SW 1271 (cell line): ENCODE measurements at places on chromosomes 11 and 22.

GRCh38 chr11:31375879-31376278, 6.2 kb downstream of the DNAJC24 start:
- no peak for DNase-seq

- no peak for DNase-seq
Observed at GRCh38 chr11:61553373-61554171, 27.3 kb downstream of the SYT7 start.

DNA sequence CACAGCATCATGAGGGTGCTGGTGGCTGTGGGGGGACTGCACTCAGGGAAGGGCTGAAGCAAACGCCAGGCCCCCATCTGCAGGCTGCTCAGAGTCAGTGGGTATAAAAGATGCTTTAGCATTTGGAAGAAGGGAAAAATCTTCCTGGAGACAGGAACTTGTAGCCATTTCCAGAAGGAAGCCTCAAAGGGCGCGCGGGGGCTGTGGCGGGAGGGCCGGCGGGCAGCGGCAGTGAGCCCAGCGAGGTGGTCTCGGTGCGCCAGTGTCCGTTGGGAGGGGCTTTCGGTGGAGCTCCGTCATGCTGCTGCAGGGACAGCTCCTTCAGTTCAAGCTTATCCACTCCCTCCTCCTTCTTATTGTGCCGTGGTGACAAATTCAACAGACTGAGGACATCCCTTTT, 63.0 kb upstream of the PITPNB start:
- DNase-seq = no peak

DNA sequence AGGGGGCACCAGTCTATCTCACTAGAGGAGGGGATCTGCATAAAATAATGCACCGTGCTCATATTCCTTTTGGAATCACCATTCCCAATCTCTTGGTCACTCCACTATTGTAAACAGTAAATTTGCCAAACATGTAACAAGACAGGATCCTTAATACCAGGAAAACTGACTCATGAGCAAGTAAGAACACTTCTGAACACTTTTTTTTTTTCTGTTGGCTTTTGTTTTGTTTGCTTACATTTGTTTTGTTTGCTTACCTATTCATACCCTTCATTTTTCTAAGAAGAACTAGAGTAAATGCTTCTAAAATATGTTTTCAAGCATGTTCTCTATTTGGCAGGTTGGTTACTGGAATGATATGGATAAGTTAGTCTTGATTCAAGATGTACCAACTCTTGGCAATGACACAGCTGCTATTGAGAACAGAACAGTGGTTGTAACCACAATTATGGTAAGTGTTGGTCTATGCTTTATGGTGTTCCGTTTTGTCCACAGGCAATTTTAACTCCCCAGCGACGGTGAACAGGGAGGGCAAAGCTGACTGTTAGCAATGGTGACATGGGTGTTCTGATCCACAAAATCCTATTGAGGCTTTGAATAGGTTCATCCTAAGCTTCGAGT, 111.8 kb downstream of the MSANTD4 start:
- no peak for DNase-seq

GRCh38 chr11:133997554-133997953, 40.8 kb upstream of the IGSF9B start:
- DNase-seq = no peak

GRCh38 chr22:19779011-19779421, 18.4 kb downstream of the TBX1 start:
- DNase-seq = no peak
